HepG2 (cell line): ENCODE measurements at places on chromosomes 1 and 21.

GRCh38 chr21:39180429-39181019 lies 2.7 kb downstream of the PSMG1 start:
- DNase-seq: no peak

DNA sequence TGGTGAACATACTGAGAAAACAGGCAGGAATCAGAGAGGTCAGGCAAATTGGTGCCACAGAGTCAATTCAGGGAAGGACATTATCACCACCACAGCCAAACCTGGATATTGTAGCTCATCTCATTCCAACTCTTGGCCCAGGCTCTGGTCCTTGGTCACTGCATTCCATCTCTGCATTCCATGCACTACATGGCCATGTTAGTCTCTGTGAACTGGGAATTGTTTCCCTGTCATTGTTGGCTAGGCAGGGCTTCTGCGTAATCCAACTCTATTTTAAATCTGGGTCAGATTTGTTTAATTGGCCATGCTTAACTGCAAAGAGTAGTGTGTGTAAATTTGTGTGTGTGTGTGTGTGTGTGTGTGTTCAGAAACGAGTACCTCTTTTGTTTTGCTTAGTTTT lies 837.6 kb upstream of the ADAMTS5 start:
- no peak for DNase-seq

DNA sequence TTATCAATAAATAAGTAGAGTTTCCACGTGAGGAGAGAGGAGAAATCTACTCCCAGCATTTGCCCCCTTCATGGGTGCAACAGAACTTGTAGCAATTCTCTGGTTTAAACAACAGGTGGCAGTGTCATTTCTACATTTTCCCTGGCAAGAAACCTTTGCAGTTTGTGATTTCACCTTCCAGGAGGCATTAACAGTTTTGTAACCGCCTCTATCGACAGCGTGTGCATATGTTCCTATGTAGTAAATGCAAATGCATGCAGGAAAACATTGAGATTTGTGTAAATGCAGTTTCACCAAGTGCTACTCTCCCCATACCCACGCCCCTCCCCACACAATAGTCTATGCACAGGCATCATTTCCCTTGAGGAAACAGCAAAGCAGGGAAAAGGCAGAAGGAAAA lies 494.7 kb downstream of the SMYD3 start:
- peak; percentile 34 for DNase-seq

DNA sequence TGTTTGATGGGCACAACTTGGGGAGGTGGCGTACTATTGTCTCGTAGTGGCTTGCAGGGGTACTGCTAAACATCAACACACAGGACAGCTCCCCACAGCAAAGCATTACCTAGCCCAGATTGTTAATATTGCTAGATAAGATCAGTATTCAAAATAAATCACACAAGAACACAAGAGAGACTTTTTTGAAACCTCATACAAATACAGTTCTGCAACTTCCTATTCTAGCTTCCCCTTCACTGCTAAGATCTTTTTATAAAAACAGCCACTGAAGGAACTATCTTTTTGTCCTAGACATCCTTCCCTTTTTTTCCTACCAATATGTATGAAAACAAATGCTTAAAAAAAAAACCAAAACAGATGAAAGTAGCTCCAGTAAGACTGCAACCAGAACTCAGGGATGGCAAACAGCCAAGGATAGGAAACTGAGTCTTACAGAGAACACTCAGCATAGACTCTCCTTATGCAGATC lies 137.8 kb upstream of the KRTAP19-8 start:
- no peak for DNase-seq

GRCh38 chr1:208923456-208923855 lies 660.1 kb upstream of the CAMK1G start:
- DNase-seq: no peak

DNA sequence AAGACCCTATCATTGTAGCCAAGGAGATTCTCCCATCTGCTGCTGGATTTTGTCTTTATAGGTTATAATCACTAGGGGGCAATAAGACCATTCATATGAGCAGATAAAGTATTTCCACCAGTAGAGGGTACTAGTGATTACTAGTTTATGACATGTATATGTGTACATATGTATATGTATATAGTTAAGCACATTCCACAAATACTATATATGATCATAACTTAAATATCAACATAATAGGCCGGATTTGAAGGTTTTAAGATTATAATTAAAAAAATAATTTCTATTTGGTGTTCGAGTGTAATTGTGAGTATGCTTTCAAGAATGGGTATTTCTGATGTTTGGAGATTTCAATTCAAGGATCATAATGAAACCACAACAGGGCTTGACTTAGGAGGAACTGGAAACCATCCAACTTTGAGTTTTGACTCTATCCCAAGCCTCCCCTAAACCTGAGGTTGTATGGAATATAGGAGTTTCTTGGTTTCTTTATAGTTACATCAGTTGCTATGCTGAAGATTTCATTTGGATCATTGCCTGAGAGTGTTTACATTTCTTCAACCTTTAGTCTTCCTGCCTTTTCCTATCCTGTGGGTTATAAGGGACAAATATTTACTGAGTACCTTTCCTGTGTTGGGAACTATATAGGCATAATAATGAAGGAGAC lies 16.9 kb downstream of the TCEANC2 start:
- peak; percentile 71 for DNase-seq

DNA sequence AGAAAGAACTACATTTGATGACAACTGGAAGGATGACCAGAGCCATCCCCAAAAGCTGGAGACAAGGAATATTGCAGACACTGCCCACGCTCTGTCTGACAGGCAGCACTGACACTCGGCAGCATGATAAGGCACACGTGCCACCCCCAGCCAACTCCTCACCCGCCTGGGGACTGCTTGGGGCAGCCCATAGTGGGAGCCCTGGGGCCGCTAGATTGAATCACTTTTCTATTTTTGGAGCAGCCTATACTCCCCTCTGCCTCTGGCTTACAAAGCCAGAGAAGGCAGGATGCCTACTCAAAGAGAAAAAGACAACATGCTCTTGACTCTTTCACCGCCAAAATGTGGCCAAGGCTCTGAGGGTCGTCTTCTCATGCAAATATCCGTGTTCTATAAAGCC lies 1.3 kb downstream of the SMG5 start:
- no peak for DNase-seq

DNA sequence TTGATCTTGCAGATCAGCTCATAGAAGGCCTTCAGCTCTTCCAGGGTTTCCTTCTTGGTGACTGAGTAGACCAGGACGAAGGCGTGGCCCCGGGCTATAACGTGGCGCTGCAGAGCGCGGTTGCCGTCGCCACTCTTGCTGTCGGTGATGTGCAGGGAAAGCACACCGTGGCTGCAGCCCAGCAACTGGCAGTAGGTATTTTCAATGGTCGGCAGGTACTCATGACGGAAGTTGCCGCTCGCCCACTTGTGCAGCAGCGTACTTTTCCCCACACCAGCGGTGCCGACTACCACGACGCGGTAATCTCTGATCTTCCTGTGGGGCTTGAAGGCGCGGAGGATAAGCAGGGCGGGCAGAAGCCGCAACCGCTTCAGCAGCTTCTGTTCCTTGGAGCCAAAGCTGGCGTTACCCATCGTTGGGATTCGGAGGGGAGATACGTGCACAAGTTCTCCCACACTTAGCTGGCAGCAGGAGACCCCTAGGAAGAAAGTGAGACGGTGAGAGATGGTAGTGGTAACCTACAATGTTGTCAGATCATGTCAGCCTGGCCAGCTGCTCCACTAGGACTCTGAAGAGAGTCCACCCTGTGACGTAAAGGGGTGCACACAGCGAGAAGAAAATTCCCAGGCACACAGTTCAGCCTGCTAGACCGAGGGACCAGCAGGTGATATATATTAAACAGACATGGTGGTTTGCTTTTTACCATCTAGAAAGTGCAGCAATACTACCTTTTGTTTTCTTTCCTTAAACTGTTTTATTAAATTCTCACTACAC lies 3.4 kb downstream of the DIRAS3 start:
- DNase-seq: no peak

DNA sequence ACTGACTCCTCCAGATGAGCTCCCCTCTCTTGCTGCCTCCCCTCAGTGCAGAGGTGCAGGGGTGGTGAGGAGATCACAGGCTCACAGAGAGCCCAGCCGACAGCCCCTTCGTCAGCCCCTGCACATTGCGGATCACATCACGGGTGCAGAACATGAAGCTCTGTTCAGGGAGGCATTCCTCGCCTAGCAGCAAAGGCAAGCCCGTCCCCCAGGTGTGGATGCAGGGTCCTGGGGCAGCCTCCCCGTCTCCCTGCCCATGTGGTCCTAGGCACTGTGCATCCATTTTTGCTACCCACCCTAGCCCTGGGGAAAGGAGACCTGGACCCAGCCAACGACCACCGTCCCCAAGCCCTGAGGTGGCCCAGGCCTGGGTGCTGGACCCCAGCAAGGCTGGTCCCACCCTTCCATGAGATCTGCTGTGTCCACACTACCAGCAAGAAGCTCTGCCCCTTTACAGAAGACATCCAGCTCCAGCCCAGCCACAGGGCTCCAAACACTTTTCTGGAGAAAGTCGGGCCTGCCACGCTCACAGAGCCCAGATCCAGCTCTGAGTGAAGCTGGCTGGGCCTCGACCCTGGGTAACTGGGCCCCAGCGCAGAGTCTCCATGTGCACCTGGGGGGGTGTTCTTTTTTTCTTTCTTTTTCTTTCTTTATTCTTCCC lies 248.7 kb downstream of the NPHP4 start:
- DNase-seq: no peak

DNA sequence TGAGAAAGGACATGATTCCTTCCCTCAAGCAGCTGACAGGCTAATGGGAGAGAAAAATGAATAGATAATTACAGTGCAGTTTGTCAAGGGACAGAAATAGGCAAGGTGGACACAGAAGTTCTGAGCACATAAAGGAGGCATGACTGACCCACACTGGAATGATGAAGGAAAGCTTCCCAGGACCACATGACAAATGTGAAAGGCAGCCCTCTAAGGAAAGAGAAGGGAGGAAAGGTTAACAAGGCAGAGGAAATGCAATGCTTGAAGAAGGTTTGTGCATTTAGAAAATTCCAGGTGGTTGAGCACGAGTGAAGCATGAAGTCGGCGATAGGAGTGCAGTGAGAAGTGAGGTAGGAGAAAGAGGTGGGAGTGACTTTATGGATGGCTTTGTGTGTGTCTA lies 37.4 kb downstream of the LAMC2 start:
- no peak for DNase-seq

GRCh38 chr1:9291914-9292360 lies 757 bp upstream of the SPSB1 start:
- peak; percentile 58 for DNase-seq

GRCh38 chr1:167746013-167746672 lies 24.4 kb downstream of the MPZL1 start:
- DNase-seq: no peak

DNA sequence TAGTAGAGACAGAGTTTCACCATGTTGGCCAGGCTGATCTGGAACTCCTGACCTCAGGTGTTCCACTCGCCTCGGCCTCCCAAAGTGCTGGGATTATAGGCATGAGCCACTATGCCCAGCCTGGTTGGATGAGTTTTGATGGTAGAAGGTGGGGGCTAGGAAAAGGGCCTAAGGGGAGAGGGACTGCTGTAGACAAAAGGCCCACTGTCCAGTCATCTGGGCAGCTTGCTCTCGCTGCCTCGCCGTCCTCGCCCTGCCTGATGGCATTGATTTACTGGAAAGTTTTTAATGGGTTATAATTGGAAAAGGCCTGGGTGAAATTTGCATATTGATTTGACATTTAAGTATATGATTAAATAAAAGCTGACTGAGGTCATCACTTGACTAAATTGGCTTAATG lies 175.1 kb upstream of the CSF3R start:
- DNase-seq: no peak

DNA sequence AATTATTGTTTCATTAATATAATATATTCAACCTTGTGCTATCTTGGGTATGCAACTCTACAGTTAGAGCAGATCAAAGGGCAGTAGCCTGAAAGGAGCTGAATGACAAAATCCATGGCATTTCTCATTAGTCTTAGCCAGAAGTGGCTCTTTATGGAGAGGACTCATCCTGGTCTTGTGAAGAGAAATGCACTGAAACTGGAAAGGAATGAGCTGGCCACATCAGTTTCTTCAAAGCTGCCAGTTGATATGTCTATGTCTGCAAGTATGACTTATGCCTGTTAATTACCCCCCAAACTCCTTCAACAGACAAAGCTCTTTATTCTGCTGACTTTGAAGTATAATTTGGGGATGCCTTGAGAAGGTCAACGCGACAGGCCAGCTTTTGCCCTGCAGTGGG lies 119.0 kb upstream of the UBE2U start:
- DNase-seq: no peak

DNA sequence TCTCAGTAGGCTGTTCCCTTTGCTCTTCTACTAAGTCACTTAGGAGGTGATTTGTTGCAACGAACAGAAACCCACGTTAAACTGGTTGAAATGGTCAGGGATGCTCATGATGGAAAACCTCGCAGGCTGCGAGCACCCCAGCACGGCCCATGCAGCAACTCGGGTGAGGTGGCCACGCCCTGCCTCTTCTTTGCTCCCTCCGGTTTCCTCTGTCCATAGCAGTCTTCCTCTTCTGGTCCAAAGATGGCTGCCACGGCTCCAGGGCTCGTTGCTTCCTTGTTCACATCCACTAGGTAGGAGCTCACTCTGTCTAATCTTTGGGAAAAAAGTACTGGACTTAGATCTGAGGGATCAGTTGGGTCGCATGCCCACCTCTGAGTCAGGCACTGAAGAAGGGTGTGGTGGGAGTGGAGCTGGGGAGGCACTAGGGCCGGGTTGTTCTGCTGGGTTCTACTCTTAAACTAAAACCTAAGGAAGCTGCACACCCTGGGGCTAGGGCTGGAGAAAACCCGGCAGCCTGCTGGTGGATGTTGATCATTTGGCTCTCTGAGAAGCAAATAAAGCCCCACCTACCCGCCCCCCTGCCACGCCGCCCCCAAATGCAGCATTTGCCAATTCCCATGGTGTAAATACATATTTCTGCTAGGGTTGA lies 31.0 kb downstream of the KAZN start:
- DNase-seq: no peak

- no peak for DNase-seq
Observed at GRCh38 chr21:43864313-43864961, 586 bp upstream of the AGPAT3 start.

GRCh38 chr1:25932321-25932720 lies 26.1 kb upstream of the STMN1 start:
- no peak for DNase-seq

DNA sequence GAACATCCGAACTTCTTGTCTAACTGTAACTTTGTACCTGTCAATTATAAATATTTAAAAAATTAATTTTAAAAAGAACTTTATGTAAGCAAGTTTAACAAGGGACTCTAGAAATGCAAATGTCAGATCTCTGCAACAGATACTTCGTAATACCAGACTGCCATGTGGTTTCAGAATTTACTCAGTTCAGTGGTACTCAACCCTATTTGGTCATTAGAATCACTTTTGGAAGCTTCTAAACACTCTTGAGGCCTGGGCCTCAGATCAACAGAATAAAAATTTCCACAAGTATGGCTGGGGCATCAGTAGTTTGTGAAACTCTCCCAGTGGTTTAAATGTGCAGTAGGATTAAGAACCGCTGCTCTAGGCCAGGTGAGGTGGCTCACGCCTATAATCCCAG lies 139.5 kb upstream of the SMYD2 start:
- DNase-seq: no peak
